ENCODE measurements at places on chromosomes 7 and 10.

DNA sequence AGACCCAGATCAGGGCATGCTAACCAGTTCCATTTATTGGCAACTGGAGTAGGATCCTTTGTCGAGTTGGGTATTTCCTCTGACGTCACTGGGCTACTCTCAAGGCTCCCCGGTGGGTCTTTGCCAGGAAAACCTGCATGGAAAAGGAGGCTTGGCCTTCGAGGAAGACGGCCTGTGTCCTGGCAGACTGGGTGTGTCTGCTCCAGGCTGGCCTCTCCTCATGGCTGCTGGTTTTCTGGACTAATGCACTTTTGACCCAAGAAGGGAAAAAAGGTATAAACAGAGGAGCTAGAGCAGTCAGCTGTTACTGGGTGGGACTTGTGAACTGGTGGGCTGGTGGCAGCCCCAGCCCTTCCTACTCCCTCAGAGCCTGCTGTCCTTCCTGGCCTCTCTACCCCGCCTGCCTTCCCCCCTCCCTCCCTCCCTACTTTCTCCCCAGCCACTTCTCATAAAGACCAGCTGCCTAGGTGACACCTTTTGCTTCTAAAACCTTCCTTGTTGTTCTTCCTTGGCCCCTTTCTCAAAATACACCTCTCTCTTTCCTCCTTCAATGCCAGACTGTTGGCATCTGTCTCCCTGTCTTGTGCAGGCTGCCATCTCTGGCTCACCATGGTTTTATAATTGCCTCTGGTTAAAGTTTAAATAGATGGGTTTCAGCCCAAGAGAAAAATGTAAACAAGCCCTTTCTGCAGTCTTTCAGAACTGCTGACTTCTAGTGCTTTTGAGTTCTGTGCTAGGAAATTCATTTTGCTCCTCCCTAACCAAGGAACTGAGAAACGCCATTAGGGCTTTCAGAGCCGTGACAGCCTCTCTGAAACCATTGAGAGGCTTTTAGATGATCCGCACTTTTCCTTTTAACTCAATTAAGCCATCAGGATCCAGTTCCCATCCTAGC lies 101.8 kb upstream of the MKLN1 start:
- peak; percentile 50 for DNase-seq

- peak; percentile 67 for DNase-seq
These were observed at the start of gene CHST15 for GRCh38 chr10:124092860-124093773. TSS of gene CHST15 (minus strand) at chr10:124093598. CDS start at chr10:124046212, 47,386 bp downstream.

DNA sequence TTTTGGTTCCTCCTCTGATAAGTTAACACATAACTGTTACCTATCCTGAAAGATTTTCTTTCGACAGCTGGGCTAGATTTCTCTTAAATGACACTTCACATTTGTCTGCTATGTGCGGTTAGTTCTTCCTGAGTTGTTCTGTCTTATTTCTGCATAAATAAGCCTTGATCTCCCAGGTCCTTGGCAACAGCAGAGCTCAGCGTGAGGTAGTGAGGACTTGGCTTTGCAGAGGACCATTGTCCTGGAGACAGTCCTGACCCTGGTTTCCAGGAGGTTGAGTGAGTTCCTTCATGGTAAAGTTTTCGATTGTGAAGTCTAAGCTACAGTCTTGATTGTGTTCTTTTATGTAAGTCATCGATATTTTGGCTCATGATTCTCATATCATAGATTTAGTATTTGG lies 23.7 kb downstream of the SND1 start:
- DNase-seq, result no peak

DNA sequence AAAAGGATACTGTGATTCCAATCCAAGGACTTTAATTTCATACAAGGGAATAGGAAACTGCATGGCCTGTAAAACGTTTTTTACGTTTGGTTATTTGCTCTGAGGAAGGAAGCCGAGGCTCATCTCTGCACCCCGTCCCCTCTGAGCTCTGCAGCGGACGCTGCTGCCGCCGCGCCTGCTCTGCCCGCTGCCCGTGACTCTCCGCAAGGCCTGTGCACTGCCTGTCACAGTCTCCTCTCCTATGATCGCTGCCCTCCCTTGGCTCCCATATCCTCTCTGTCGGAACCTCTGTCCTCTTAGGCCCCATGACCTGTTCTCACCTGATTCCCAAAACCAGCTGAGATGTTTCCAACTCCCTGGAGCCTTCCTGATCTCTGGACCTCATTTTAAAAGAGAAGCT lies 320.3 kb upstream of the ZNF32 start:
- DNase-seq, result no peak

DNA sequence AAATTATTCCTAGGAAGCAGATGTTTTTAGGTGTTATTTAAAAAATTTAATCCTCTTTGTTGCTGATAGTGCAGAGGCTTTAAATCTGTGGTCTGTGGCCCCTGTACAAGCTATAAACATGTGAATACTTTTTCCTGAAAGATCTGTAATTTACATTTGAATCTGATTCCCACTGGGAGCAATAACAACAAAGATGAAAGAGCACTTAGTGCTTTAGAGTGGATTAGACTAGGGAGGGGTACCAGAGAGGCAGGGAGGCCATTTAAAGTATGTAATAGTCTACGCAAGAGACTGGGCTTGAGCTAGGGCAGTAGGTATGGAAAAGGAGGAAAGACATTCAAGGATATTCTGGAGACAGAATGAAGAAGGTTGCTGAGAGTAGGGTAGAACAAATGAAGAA lies 19.1 kb downstream of the BTRC start:
- DNase-seq, result no peak

DNA sequence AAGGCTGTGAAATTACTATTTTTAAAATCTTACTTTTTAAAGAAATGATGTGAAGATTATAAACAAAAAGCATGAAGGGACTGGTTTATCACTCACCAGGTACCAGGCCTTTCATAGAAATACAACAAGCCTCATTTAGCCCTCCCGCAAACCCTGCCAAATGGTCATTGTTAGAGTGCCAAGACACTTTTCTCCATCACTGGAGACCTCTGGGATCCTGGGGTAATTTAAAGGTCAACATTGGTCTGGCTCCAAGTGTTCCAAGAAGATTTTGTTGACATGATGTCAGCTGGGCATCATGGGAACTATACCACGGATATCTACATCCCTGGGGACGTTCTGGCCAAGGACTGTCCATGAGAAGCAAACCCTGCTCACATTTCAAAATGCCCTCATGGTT lies 138.0 kb upstream of the FRMD4A start:
- DNase-seq, result no peak

GRCh38 chr7:98418636-98419315 lies 17.9 kb upstream of the BAIAP2L1 start:
- peak; percentile 97 for DNase-seq

DNA sequence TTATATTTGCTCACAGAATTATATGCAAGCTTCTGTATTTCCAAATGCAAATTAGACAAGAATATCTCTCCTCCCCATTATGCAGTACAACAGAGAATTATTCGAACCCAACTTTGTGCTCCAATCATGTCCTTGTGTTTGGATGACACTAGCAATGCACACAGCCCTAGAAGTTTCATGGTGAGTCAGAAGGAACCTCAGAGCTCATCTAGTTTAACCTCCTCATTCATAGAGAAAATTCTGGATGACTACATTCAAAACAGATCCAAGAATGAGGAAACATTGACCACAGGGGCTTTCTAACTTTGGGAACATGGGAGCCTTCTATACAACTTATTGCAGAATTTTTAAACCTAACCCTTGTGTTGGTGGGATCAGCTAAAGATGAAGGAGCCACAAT lies 12.8 kb upstream of the ARID5B start:
- peak; percentile 42 for DNase-seq

- DNase-seq, result peak; percentile 29
These were observed 89.6 kb downstream of the ITIH5 start for GRCh38 chr10:7577176-7577575.

- DNase-seq, result no peak
These were observed 36.2 kb downstream of the MPP7 start for GRCh38 chr10:28266449-28267224.

DNA sequence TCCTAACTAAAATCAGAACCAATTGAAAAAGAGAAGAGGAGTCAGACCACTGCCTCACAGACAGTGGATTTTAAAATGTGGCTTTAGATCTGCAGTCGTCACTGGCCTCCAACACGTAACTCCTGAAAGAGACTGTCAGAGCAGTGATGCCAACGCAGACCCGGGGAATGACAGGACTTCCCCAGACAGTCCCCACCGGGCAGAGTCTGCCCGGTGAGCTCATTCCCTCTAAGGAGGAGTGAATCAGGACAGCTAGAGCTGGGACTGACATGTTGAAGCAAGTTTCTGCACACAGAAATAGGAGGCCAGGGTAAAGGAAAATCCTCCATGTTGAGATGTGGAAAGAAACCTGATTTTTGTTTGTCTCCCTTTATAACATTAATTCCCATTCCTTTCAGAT lies 105.0 kb downstream of the TES start:
- peak; percentile 65 for DNase-seq

GRCh38 chr7:115097175-115097671 lies 175.3 kb downstream of the MDFIC start:
- peak; percentile 11 for DNase-seq
